ENCODE measurements at places on chromosomes 12 and 14.

- no peak for DNase-seq
Observed at GRCh38 chr12:38427442-38427841, 110.9 kb downstream of the ALG10B start.

- no peak for DNase-seq
Observed at GRCh38 chr14:87643005-87643404, 350.0 kb downstream of the GALC start.

DNA sequence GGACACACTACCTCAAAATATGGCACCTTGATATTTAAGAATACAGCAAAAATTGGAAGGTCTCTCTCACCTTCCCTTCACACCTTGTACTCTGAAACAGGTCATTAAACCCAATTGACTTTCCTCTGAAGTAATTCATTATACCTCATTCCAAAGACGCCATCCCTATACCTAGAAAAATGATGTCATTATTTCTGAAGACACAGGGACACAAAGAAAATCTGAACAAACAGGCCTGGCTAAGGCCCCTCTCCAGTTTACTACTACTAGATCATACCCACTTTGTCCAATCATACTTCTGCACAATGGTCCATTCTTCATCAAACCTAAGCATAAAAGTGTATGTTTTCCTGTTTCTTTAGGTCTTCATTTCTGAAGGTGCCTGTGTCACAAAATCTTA is 156.9 kb downstream of the RASSF9 start:
- DNase-seq = no peak

- no peak for DNase-seq
Observed at GRCh38 chr12:66270613-66271012, 31.7 kb upstream of the HELB start.

- DNase-seq = no peak
Observed at GRCh38 chr12:124174451-124175348, 120.2 kb upstream of the RFLNA start.

- no peak for DNase-seq
Observed at GRCh38 chr12:14826491-14826890, 12.5 kb upstream of the SMCO3 start.

- no peak for DNase-seq
Observed at GRCh38 chr12:58648176-58648575, 272.1 kb downstream of the LRIG3 start.

DNA sequence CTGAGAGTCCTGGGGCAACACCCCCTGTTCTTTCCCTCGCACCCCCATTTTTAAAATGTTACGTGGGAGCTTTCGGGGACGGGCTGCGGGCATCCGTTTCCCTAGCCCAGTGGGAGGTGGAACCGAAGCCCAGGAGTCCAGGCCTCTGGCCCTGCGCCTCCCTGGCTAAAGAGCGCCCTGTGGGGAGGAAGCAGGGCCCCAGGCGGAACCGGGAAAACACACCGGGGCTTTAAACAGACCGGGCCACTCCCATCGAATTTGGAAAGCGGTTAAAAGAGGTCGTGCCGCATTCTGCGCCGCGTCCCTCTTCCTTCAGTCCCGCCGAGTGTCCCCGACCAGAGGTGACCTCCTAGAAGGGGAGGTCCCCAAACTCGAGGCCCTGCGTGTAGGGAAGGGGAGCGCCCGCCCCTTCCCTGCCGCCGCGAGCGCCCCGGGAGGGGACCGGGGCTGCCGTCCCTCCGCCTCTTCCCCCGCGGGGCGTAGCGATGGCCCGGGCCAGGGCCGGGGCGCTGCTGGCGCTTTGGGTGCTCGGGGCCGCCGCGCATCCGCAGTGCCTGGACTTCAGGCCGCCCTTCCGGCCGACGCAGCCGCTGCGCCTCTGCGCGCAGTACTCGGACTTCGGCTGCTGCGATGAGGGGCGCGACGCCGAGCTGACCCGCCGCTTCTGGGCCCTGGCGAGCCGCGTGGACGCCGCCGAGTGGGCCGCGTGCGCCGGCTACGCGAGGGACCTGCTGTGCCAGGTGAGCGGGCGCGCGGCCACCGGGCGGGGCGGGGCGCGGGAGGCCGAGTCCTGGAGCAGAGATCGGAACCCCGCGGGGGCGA is at the start of gene HHIPL1:
Gene HHIPL1, plus strand, starts transcription at position 407 of the 822 bp plus-strand sequence. Its CDS starts 79 bp downstream, at position 486.
- no peak for DNase-seq

GRCh38 chr12:107319533-107320032 is 226.2 kb upstream of the CRY1 start:
- no peak for DNase-seq

- no peak for DNase-seq
Observed at GRCh38 chr12:119008691-119009221, 27.4 kb downstream of the SRRM4 start.

- DNase-seq = no peak
Observed at GRCh38 chr14:93011650-93012325, 88.8 kb downstream of the CHGA start.

DNA sequence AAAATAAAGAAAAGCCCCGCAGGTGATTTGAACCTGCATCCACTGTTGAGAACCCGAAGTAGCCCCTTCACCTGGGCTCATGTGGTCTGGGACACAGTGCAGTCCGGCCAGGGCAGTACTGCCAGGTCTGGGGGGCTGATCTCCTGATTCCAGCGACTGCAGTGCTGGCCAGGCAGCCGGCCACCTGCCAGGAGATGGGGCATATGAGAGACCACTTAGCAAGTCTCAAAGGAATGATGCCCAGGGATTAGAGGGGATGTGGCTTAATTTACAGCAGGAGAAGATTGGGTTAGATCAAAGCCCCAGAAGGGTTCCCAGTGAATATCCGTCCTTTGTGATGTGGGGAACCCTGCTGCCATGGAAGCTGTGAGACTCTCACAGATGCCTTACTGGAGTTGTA is 113.3 kb downstream of the PRMT8 start:
- no peak for DNase-seq

DNA sequence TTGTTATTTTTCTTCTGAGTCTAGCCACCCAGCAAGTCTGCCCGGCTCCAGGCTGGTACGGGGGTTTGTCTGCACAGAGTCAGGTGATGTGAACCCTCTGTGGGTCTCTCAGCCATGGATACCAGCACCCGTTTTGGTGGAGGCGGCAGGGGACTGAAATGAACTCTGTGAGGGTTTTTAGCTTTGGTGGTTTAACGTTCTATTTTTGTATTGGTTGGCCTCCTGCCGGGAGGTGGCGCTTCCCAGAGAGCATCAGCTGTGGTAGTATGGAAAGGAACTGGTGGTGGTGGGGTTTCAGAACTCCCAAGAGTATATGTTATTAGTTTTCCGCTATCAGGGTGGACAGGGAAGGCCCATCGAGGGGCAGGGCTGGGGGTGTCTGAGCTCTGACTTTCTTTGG is 5.3 kb upstream of the SERPINA4 start:
- no peak for DNase-seq

- DNase-seq = no peak
Observed at GRCh38 chr12:100699209-100699608, 95.4 kb upstream of the ANO4 start.

GRCh38 chr14:74552623-74553022 is 59.1 kb downstream of the ISCA2 start:
- DNase-seq = peak; percentile 93

- DNase-seq = no peak
Observed at GRCh38 chr14:60275932-60276331, 26.9 kb downstream of the PPM1A start.

DNA sequence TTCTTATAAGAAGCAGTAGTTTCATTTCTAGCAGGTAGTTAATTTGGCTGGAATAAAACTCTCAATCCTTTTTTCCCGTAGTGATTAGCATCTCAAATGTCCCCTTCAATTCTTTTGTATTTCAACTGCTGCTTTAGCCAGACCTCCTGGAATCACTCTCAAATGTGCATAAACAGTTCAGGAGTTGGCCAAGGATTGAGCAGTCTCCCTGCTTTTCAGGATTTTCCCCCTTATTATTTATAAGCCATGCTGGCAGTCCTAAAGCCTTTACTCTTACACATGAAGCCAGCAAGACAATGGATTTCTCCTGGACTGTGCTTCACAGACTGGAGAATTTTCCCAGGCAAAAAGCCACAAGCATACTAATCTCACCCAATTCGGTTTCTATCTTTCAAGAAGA is 950.1 kb downstream of the VRK1 start:
- DNase-seq = no peak

DNA sequence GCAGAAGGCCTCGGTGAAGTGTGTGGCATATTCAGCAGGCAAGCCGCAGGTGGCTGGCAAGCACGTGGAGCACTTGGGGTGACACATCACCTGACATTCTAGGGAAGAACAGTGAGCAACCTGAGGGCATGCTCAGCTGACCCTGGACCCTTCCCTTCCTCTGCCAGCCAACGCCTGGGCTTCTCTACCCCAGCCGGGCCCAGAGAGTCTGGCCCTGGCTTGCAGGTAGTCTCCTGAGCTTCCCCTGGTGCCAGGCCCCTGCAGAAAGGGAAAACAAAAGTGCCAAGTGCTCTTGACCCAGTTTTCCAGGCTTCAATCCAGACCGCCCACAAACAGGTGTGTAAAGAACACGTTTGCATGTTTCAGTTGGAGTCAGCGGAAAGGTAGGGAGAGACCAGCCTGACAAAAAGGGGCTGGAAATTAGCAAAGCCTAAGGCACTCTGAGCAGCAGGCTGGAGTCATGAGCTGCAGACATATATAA is 45.7 kb downstream of the PRKAB1 start:
- no peak for DNase-seq

DNA sequence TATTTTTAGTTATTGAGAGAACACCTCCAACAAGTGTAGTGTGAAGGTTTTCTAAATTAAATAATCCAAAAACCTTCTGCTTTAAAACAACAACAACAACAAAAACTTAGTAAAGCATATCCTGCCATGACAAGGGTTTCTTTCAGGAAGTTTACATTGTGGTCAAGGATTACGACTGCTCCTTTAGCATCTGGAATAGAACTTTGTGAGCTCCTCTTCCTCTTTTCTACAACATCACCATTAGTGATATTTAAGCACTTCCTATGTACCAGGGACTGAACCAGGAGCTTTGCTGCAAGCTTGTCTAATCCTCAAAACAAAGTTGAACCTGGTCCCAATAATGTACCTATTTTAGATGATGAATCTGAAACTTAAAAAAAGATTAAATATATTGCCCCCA is 315.4 kb upstream of the KITLG start:
- no peak for DNase-seq

DNA sequence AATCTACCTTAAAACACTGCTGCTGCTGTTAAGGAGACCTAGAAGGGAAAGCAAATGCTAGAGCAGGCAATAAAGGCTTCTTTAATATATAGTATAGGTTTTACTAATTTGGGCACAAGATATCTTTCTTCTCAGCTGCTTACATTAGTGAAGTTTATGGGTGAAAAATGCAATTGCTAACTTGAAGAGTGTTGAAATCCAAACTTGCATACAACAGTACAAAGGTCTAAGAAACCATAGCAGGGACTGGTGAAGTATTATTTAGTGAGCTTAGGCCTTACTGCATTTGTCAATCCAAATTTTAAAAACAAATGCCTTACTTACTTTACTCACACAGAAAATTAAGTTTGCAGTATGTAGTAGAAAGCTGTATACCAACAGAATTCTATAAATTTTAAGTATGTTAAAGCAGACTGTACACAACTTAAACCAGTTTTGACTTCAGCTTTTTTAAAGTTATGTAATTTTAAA is 1.4 kb upstream of the AP4S1 start:
- no peak for DNase-seq

DNA sequence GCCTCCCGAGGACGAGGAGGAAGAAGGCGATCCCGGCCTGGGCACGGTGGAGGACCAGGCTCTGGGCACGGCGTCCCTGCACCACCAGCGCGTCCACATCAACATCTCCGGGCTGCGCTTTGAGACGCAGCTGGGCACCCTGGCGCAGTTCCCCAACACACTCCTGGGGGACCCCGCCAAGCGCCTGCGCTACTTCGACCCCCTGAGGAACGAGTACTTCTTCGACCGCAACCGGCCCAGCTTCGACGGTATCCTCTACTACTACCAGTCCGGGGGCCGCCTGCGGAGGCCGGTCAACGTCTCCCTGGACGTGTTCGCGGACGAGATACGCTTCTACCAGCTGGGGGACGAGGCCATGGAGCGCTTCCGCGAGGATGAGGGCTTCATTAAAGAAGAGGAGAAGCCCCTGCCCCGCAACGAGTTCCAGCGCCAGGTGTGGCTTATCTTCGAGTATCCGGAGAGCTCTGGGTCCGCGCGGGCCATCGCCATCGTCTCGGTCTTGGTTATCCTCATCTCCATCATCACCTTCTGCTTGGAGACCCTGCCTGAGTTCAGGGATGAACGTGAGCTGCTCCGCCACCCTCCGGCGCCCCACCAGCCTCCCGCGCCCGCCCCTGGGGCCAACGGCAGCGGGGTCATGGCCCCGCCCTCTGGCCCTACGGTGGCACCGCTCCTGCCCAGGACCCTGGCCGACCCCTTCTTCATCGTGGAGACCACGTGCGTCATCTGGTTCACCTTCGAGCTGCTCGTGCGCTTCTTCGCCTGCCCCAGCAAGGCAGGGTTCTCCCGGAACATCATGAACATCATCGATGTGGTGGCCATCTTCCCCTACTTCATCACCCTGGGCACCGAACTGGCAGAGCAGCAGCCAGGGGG is 979 bp downstream of the KCNA5 start:
- no peak for DNase-seq

DNA sequence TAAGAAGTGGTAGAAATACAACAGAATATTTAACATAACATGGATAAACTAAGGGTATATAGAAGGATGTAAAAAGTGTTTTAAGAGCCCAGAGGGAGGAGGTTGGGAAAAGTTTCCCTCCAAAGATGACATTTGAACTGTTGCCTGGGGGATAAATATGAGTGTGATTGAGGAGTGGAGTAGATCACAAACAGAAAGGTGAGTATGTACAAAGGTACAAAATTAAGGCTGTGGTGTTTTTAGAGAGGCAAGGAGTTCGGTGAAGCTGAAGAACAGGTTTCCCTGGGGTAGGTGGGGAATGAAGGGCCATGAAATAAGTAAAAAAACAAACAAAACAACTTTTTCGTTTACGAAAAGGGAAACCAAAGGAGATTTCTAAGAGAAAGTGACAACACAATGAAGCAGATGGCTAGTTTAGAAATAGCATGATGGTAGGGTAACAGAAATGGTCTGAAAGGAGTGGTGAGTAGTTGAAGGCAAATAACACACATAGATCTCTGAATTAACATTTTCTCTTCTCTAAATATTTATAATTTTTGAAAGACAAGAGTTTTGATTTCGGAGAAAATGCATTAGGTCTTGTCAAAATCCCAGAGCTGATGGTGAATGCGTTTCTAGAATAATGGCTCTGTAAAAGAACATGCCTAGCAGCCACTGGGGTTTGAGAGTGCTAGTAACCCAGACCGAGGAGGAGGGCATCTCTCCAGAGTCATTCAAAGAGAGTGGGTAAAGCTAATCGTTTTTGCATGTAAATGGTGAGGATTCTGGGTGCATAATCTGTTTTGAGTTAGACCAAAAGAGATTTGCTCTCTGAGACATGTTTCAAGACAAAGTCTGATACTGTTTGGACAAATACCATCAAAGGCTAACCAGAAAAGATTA is 240.4 kb upstream of the DCN start:
- no peak for DNase-seq

Data from coronary artery (tissue), 2 donors.